ENCODE measurements at places on chromosomes 2 and 18. TPM values are rescaled to one million over a fixed set of nuclear protein-coding genes. Genes with fewer than 3 reads are reported as not detected.

- DNase-seq: no peak
Observed at GRCh38 chr2:117976581-117976980, 37.3 kb downstream of the CCDC93 start.

DNA sequence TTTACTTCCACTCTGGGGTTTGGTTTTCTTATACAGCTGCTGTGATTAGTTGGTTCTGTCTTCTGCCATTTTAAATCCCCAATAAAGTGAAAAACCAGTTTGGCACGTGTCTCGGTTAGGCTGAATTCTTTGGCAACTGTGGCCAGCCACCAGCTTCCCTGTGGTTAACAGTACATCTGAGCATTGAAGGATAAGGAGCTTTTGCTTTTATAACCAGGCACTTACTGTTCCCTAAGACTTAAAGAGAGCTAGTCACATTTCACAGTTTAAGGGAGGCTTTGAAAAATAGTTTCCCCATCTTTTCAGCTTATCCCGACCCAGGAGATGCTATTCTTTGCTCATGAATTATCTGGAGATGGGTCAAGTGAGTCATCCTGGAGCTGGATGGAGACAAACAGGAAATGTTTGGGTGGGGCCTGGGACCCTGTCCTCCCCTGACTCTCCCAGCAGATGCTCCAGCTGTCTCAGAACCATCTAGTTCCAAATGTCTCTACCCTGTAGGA, 57.3 kb upstream of the EML6 start:
- DNase-seq: peak; percentile 44

SKOR2 gene
- total RNA-seq: not detected

GRCh38 chr2:234446404-234447076, 50.3 kb downstream of the ARL4C start:
- no peak for DNase-seq

- no peak for DNase-seq
Observed at GRCh38 chr2:23427350-23427749, 42.4 kb downstream of the KLHL29 start.

GRCh38 chr2:64582774-64583340, 58.7 kb downstream of the AFTPH start:
- no peak for DNase-seq

- DNase-seq: no peak
Observed at GRCh38 chr18:56522816-56523215, 115.6 kb downstream of the TXNL1 start.

DNA sequence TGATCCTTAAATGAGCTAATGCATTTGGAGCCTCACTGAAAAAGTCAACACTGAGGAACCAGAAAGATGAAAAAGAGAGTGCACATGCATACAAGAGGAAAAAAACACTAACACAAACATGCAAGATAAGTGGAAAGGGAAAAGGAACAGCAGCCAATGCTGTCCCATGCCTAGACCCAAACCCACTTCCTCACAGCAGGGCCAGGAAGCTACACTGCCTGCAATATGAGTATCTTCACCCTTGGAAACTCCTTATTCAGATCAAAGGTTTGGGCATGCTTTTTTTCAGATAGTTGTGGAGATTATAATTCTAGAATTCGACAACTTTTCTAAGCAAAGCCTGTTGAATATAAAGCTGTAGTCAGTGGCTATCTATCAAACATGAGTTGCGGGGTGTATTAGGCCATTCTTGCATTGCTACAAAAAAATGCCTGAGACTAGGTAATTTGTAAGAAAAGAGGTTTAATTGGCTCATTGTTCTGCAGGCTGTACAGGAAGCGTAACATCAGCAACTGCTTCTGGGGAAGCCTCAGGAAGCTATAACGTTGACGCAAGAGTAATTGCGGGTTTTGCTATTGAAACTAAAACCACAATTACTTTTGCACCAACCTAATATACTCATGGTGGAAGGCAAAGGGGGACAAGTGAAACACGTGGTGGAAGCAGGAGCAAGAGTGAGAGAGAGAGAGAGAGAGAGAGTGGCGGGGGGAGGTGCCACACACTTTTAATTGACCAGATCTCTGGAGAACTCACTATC, 138.2 kb downstream of the MBD2 start:
- no peak for DNase-seq

LONRF2 gene
- total RNA-seq: 0.65 TPM

GRCh38 chr2:240513549-240514287, 44.1 kb downstream of the ANKMY1 start:
- DNase-seq: peak; percentile 79

GPR45 gene
- total RNA-seq: not detected

- DNase-seq: peak; percentile 35
Observed at GRCh38 chr2:60140185-60140584, 413.3 kb downstream of the BCL11A start.

DNA sequence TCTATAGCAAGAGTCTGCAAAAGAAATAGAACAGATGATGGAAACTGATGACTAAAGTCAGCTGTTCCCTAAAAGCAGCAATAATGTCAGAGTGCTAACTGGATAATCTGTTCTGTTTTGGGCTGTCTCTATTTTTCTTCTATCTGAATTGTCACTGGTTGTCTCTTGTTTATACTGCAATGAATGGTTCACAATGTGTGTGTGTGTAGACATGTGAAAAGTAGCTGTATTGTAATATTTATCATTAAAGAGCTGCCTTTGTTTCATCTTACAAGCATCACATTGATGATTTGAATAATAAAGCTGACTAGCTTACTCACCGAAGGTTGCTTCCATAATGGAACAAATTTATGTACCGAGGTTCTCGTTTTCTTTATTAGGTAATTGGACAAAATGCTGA, 456.0 kb upstream of the ZEB2 start:
- no peak for DNase-seq

- no peak for DNase-seq
Observed at GRCh38 chr2:38524580-38524979, 78.1 kb downstream of the HNRNPLL start.

DNA sequence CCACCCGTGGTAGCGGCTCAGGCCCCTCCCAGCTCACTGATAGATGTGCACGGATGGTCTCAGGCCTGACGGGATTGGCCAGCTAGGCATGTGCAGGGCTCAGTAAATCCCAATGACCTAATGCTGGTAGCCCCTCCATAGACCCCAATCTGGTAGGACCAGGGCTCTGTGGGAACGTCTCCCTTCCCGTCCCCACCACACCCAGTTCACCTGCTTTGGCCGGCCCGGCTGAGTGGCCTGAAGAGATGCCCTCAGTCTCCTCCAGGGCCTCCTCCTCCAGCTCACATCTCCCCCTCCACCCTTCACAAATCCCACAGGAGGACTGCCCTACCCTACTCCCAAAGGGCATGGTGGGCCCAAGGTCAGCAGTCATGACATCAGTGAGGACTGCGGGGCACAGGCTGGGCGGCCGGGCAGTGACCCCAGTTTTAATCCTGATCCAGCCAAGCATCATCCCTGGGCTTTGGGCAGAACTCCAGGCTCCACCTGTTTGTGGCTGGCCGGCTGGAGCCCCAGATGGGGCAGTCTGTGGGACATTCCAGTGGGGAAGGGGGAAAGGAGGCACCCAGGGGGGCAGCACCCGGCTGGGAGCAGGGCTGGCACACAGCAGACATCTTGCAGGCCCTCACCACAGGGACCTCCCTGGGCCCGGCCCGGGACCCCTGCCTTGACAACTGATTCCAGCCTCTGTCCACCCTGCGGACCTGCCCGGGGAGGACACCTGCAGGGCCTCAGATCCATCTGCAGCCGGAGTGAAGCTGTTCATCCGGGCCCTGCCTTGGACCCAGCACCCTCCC, 2.3 kb downstream of the KIF1A start:
- DNase-seq: no peak

GRCh38 chr2:177272765-177273164, 8.2 kb upstream of the NFE2L2 start:
- no peak for DNase-seq

GRCh38 chr2:82062463-82062862, 1757.9 kb upstream of the LRRTM1 start:
- DNase-seq: no peak

- no peak for DNase-seq
Observed at GRCh38 chr2:127655209-127656073, 9.5 kb downstream of the GPR17 start.

RIT2 gene
- not detected for total RNA-seq

TTN gene
- total RNA-seq: not detected

DNA sequence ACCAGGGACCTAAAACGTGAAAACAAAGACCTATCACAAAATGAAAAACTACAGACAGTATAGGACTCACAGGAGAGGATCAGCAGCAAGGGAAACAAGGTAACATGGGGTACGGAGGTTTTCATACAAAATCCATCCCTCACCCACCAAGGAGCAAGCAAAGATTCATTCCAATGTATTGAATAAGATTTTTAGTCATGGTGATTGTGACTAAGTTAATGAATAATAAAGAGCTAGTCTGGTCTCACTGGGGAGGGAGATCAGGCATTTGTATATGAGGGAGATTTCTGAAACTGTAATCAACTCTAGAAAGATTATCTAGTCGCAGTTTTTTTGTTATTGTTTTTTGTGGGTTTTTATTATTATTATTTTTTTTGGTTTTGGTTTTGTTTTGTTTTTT, 336.5 kb upstream of the MMADHC start:
- no peak for DNase-seq

CTNNA2 gene
- not detected for total RNA-seq

DNA sequence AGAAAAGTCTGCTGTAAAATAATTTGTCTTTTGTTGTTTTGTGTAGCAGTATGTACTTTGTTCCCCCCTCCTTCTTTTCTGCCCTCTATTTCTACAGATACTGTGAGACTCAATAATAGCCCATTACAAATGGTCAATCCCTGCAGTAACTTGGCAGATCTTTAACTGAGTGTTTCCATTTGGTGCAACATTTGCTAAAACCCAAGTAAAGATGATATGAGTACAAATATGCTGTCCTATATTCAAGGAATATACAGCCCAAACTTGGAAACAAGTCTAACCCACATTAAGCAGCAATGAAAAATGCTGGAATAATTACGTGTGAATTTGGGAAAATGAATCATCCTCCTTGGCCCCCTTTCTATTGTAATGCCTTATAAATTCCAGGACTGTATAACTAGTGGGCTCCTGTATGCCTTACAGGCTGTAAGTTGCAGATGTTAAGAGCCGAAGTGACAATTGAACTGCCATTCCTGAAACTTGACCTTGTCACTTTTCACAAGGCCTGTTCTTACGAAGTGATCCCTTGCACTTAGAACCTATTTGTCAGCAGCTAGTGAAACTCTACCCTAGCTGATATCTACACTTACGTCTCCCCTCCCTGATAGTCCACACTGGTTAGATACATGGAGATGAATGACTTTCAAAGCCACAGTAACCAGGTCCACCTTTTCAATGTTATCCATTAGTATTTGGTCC, 104.9 kb downstream of the IRS1 start:
- DNase-seq: no peak

GRCh38 chr2:128474036-128474955, 155.6 kb upstream of the HS6ST1 start:
- DNase-seq: no peak

- DNase-seq: no peak
Observed at GRCh38 chr2:45274250-45274926, 265.1 kb upstream of the SIX2 start.

M1AP gene
- total RNA-seq: not detected

HOXD8 gene
- 9.9 TPM for total RNA-seq

AGXT gene
- total RNA-seq: not detected

Measured in Daoy (cell line).